ENCODE measurements at places on chromosomes 2 and 18.

- no peak for DNase-seq
Observed at GRCh38 chr2:150705767-150706166, 218.3 kb upstream of the RND3 start.

GRCh38 chr2:207202645-207203044 lies 36.9 kb upstream of the KLF7 start:
- DNase-seq: no peak

- no peak for DNase-seq
Observed at GRCh38 chr2:80293039-80293438, 11.5 kb downstream of the LRRTM1 start.

DNA sequence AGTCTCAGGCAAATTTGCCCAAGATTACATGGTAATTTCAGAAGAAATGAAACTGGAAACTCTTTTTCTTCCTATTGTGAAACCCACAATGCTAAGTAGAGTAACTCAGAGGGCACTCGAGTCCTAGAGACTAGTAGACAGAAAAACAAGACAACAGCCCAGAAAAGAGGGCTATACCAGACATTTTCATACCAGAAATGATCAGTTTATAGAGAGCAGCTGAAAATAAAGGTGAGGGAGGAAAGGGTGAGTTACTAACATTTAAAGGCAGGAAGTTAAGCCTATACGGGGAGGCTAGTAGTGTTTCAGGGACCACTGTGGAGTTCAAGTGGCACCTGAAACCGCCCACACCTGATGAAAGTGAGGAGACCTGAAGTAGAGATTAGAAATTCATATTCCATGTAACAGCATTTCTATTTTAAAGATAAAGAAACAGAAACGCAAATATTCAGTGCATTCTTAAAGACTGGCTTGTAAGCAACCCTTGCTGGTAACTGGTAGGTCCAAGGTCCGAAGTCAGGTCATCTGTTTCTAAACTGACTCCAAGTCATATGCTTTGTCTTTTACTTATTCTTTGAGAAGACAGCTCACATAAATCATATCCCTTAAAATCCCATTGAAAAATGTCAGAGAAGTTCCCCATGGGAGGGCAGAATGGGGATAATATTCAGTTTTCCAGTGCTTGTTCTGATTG lies 145.1 kb upstream of the ITGB6 start:
- no peak for DNase-seq

DNA sequence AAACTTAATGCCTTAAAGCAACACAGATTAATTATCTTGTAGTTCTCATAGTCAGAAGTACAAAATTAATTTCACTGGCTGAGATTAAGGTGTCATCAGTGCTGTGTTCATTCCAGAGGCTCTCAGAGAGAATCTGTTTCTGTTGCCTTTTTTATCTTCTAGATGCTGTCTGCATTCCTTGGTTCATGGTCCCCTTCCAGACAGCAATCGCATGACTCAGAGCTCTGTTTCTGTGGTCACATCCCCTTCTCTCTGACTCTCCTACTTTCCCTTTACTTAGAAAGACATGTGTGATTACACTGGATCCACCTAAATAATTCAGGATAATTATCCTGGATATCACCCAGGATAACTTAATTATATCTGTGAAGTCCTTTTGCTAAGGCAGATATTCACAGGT lies 148.6 kb downstream of the MAIP1 start:
- no peak for DNase-seq

DNA sequence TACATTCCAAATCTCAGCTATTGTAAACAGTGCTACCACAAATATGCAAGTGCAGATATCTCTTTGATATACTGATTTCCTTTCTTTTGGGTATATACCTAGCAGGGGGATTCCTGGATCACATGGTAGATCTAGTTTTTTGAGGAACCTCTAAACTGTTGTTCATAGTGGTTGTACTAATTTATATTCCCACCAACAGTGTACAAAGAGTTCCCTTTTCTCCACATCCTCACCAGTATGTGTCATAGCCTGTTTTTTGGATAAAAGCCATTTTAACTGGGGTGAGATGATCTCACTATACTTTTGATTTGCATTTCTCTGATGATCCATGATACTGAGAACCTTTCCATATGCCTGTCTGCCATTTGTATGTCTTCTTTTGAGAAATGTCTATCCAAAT lies 6.3 kb upstream of the CCNT2 start:
- no peak for DNase-seq

DNA sequence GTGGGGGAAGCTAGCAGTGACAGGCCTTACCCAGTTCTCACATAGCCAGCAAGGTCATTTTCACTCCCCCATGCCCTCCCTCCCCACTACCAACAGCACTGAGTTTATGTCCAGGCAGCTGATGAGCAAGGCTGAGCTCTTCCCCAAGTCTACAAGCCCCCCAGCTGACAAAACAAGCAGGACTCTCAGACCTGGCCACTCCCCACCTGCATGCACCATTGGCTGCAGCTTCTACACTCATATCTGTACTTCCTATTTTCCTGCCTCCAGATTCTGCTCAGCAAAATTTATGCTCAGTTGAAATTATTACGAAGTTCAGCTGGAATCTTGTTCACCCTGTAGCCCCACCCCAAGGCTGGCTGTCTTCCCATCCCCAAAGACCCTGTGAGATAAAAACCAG lies 339.3 kb downstream of the ARL6IP6 start:
- DNase-seq: no peak

GRCh38 chr2:11795590-11795989 lies 49.2 kb downstream of the LPIN1 start:
- DNase-seq: no peak

DNA sequence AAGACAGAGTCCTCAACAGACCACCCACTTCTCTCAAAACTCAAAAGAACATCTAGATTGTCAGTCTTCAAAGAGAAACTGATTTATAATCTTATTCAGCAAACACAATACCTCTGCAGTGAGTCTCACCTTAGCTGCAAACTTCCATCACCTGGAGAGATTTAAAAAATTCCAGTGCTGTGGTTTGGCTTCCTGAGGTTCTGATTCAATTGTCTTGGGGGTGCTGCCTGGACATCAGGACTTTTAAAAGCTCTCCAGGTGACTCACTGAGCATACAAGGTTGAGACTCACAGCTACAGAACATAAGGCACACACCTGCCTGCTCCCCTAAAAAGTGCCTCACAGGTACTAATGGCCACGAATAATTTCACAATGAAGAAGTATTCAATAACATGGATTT lies 40.3 kb downstream of the RNF152 start:
- DNase-seq: no peak

Data from stimulated activated CD4-positive, alpha-beta T cell treated with anti-CD3 and anti-CD28 coated beads, Interleukin-12 subunit alpha, Interleukin-12 subunit beta, amount 100 ng/mL, for 4 hours (primary cell).